ENCODE measurements at places on chromosomes 3 and 15.

DNA sequence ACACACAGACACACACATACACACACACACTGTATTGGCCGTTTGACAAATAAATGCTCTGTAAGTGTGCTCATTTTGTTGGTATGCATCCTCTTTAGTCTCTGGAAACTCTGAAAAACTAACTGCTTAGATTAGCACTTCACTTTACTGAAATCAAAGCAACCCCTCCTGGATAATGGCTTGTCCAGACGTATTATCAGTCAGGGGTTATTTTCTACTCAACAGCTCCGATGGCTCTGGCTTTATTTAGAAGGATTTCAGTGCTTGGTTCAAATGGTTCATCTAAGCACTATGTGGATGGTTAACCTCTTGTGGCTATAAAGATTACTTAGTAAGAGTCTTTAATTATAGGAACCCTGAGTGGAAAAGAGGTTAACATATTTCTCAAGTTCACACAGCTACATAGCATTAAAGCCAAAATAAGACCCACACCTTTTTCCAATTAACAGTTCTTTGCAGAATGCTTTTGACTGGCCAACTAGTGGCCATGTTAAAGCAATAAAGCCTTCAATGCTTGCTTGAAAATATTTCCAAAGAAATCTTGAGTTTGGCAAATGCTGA lies 516.1 kb upstream of the NAALADL2 start:
- no peaks in the 10 kb centered on the region for H3K36me3 ChIP-seq
- H3K4me3 ChIP-seq = no peak overlapping the region
- no peak overlapping the region for H3K27ac ChIP-seq
- H3K4me1 ChIP-seq = no peaks in the 10 kb centered on the region
- no peaks in the 10 kb centered on the region for H3K27me3 ChIP-seq

GRCh38 chr3:62414786-62415185 lies 41.4 kb upstream of the FEZF2 start:
- H3K4me3 ChIP-seq = no peak overlapping the region
- no peak for DNase-seq
- no peaks in the 10 kb centered on the region for H3K27me3 ChIP-seq
- H3K36me3 ChIP-seq = no peaks in the 10 kb centered on the region
- H3K27ac ChIP-seq = no peak overlapping the region

- DNase-seq = no peak
- no peak overlapping the region for H3K27ac ChIP-seq
- H3K4me1 ChIP-seq = no peaks in the 10 kb centered on the region
- H3K27me3 ChIP-seq = no peaks in the 10 kb centered on the region
- no peaks in the 10 kb centered on the region for H3K36me3 ChIP-seq
- no peak overlapping the region for H3K4me3 ChIP-seq
Observed at GRCh38 chr3:71962561-71963240, 177.8 kb upstream of the PROK2 start.

- no peaks in the 10 kb centered on the region for H3K36me3 ChIP-seq
- no peak for DNase-seq
- H3K4me3 ChIP-seq = no peak overlapping the region
- H3K4me1 ChIP-seq = peaks cover 16% of the 10 kb centered on the region
- no peak overlapping the region for H3K27ac ChIP-seq
Observed at GRCh38 chr3:126891791-126892190, 91.1 kb upstream of the PLXNA1 start.

GRCh38 chr3:114363554-114364202 lies 69.8 kb downstream of the TIGIT start:
- DNase-seq = no peak
- H3K27ac ChIP-seq = peak overlapping the region; percentile 72
- H3K36me3 ChIP-seq = no peaks in the 10 kb centered on the region
- H3K27me3 ChIP-seq = no peaks in the 10 kb centered on the region
- H3K4me1 ChIP-seq = peaks cover 38% of the 10 kb centered on the region

- no peak for DNase-seq
- no peaks in the 10 kb centered on the region for H3K36me3 ChIP-seq
- H3K4me3 ChIP-seq = no peak overlapping the region
- H3K27me3 ChIP-seq = no peaks in the 10 kb centered on the region
- peaks cover 87% of the 10 kb centered on the region for H3K4me1 ChIP-seq
Observed at GRCh38 chr15:67134067-67134838, 68.9 kb downstream of the SMAD3 start.

DNA sequence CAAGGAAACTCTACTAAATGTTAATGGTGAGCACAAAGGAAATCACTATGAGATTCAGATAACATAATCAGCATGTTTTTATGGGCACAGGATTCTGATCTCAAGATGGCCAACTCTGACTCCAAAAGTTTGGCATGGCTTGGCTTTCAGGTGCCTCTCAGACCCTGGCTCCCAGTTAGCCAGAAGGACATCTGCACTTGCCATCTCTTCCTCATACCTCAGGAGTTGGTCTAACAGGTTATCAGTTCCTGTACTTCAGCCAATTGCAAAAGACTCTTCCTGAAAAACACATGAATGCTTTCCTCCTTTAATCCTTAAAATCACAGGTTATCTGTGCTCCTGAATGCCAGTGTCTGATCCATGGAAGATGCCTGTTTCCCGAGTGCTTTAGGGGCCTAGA lies 25.0 kb downstream of the TMPRSS7 start:
- no peaks in the 10 kb centered on the region for H3K27me3 ChIP-seq
- no peaks in the 10 kb centered on the region for H3K36me3 ChIP-seq
- H3K4me1 ChIP-seq = no peaks in the 10 kb centered on the region
- H3K4me3 ChIP-seq = no peak overlapping the region
- DNase-seq = no peak
- H3K27ac ChIP-seq = no peak overlapping the region

DNA sequence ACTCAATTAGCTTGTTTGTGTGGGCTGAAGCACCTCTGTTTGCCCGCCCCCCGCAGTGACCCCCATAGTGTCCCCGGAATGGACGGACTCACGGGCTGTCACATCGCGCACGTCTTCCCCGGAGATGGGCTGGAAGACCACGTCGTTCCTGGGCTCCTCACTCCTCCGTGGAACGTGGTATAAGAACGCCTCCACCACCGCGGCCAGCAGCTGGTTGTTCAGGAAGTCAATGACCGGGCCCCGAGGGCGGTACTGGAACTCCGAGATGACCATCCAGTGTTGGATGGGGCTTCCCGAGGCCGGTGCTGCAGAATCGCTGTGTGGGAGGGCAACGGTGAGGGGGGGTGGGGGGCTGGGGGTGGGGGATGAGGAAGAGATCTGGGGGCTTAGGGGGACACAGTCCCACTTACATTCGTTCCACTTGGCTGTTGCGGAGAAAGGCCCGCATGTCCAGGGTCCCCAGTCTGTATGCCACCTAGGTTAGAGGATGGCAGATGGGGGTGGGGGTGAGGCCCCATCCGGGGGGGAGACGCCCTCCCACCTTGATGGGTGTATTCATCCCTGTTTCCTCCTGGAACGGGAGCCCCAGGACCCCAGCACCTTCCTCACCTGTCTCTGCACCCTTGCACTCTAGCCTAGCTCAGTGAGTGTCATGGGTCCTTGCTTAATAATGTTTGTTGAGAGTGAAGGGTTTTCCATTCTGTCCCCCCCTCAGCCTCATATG lies 30.2 kb downstream of the MUC20 start:
- no peak for DNase-seq
- H3K4me1 ChIP-seq = peaks cover 7% of the 10 kb centered on the region
- H3K36me3 ChIP-seq = no peaks in the 10 kb centered on the region
- H3K27me3 ChIP-seq = peaks cover 16% of the 10 kb centered on the region
- no peak overlapping the region for H3K27ac ChIP-seq

GRCh38 chr3:13561376-13561775 lies 12.5 kb downstream of the FBLN2 start:
- H3K36me3 ChIP-seq = no peaks in the 10 kb centered on the region
- H3K4me1 ChIP-seq = peaks cover 72% of the 10 kb centered on the region
- H3K27me3 ChIP-seq = no peaks in the 10 kb centered on the region

DNA sequence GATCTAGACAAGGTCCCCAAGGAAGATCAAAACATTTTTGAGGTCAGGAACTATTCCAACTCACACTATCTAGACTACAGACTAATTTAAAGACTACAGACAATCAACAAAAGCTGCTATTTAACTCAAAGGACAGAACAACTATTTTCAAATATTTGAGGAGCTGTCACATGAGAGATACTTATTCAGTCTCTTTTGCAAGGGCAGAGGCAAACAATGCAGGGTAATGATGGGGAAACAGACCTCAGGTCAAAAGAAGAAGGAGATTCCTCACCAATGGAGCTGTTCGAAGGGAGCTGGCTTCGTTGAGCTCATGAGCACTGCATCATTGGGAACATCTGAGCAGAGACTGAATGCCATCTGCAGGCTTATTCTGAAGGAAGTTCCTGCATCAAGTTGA lies 231.9 kb downstream of the DTWD1 start:
- DNase-seq = no peak
- H3K27ac ChIP-seq = no peak overlapping the region

DNA sequence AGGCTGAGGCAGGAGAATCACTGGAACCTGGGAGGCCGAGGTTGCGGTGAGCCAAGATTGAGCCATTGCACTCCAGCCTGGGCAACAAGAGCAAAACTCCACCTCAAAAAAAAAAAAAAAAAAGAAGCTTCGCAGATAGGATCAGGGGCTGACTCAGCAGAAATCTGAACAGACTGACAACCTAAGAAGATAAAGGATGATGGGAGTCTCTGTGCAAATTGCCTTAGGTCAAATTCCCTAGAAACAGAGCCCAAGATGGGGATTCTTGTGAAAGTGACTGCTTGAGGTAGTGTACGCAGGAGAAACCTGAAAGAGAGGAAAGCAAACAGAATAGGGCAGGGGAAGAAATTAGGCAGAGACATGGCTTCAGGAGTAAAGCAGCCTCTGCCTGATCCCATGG lies 160.8 kb upstream of the LRIG1 start:
- no peak for DNase-seq
- no peaks in the 10 kb centered on the region for H3K27me3 ChIP-seq
- no peak overlapping the region for H3K27ac ChIP-seq
- no peaks in the 10 kb centered on the region for H3K36me3 ChIP-seq

GRCh38 chr3:56459104-56459496 lies 9.2 kb downstream of the ERC2 start:
- DNase-seq = no peak
- no peaks in the 10 kb centered on the region for H3K27me3 ChIP-seq
- no peaks in the 10 kb centered on the region for H3K36me3 ChIP-seq
- no peak overlapping the region for H3K27ac ChIP-seq
- no peaks in the 10 kb centered on the region for H3K4me1 ChIP-seq

DNA sequence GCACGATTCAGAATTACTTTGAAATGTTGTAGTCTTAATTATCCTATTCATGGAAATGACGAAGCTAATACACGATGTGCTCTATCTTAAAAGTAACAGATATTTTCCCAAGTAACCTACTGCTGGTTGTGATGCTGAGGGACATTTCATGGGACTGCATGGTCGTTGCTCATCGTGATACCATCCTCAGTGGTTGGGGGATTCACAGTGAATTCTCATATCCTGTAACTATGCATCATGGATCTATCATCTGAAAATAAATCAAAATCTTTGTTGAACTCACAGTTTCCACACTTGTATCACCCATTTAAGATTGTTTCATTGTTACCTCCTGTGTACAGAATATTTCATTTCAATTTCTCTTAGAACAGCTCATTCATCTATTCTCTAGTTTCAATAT lies 84.7 kb downstream of the OPA1 start:
- no peaks in the 10 kb centered on the region for H3K27me3 ChIP-seq
- no peak overlapping the region for H3K4me3 ChIP-seq
- H3K27ac ChIP-seq = no peak overlapping the region
- no peak for DNase-seq
- no peaks in the 10 kb centered on the region for H3K4me1 ChIP-seq

DNA sequence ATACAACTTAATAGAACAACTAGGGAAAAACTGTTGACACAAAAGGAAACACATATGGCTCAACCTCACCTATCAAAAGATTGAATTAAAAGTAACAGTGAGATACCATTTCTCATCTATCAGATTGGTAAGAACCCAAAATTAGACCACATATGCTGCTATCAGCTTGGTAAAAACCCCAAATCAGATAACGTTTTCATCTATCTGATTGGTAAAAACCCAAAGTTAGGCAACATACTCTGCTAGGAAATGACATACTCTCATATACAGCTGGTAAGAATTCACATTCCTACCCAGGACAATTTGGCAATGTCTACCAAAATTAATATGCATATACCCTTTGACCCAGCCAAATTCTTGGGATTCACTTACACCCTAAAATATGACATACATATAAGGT lies 26.3 kb downstream of the NRG4 start:
- H3K27me3 ChIP-seq = no peaks in the 10 kb centered on the region
- H3K4me1 ChIP-seq = no peaks in the 10 kb centered on the region
- H3K27ac ChIP-seq = no peak overlapping the region
- H3K4me3 ChIP-seq = no peak overlapping the region
- H3K36me3 ChIP-seq = no peaks in the 10 kb centered on the region

GRCh38 chr3:151112731-151113130 lies 27.3 kb downstream of the MED12L start:
- no peak overlapping the region for H3K4me3 ChIP-seq
- no peaks in the 10 kb centered on the region for H3K36me3 ChIP-seq
- no peak overlapping the region for H3K27ac ChIP-seq
- no peaks in the 10 kb centered on the region for H3K27me3 ChIP-seq

DNA sequence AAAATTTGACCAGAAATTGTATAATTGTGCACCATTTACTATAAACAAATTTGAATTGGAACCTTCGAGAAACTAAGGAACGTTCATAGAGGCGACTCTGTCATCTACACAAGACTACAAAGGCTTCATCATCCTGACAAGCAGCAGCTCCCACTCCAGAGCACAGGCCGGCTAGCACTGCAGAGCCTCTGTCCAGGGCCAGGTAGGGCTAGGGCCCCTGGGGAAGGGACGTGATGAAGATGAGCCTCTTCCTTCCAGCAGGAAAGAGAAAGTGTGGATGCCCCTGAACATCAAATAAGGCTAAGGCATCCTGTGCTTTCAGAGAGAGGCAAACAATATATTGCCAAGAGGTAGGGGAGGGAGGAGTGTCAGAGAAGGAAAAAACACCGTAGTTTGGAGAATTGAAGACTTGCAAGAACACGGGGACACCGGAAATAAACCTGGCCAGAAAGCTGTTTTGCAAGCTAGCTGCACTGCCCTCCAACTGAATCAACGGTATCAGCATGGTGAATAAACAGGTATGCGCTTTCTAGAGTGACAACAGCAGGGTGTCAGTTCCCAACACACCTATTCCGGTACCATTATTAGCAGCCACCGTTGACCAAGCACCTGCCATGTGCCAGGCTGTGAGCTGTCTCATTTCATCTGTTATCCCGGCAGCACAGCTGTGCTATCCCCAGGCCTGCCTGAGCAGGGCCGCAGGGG lies 12.4 kb downstream of the XXYLT1 start:
- no peak for DNase-seq
- H3K36me3 ChIP-seq = no peaks in the 10 kb centered on the region
- H3K27me3 ChIP-seq = no peaks in the 10 kb centered on the region
- no peak overlapping the region for H3K4me3 ChIP-seq

GRCh38 chr3:30894521-30895251 lies at the start of gene GADL1:
GADL1 (minus strand) TSS chr3:30894661; CDS start chr3:30894614, 47 bp downstream.
- H3K4me3 ChIP-seq = peak within 1 kb of the TSS; percentile 58
- DNase-seq = peak; percentile 42
- H3K4me1 ChIP-seq = peaks cover 5% of the 10 kb centered on the region
- no peak within 1 kb of the TSS for H3K27ac ChIP-seq
- no peaks in the 10 kb centered on the region for H3K36me3 ChIP-seq
- H3K27me3 ChIP-seq = no peaks in the 10 kb centered on the region

GRCh38 chr3:140922634-140923033 lies 19.0 kb upstream of the SLC25A36 start:
- DNase-seq = no peak
- H3K36me3 ChIP-seq = no peaks in the 10 kb centered on the region
- H3K27ac ChIP-seq = no peak overlapping the region
- H3K4me1 ChIP-seq = no peaks in the 10 kb centered on the region
- no peak overlapping the region for H3K4me3 ChIP-seq

GRCh38 chr3:159782724-159783421 lies 205.8 kb upstream of the IL12A start:
- no peak overlapping the region for H3K27ac ChIP-seq
- no peak for DNase-seq
- H3K4me1 ChIP-seq = no peaks in the 10 kb centered on the region
- H3K27me3 ChIP-seq = no peaks in the 10 kb centered on the region
- H3K4me3 ChIP-seq = no peak overlapping the region
